Stimulated activated CD4-positive, alpha-beta T cell treated with anti-CD3 and anti-CD28 coated beads, TNF-alpha, amount 100 ng/mL, for 1 hour (primary cell): ENCODE measurements at places on chromosomes 16 and 17.

DNA sequence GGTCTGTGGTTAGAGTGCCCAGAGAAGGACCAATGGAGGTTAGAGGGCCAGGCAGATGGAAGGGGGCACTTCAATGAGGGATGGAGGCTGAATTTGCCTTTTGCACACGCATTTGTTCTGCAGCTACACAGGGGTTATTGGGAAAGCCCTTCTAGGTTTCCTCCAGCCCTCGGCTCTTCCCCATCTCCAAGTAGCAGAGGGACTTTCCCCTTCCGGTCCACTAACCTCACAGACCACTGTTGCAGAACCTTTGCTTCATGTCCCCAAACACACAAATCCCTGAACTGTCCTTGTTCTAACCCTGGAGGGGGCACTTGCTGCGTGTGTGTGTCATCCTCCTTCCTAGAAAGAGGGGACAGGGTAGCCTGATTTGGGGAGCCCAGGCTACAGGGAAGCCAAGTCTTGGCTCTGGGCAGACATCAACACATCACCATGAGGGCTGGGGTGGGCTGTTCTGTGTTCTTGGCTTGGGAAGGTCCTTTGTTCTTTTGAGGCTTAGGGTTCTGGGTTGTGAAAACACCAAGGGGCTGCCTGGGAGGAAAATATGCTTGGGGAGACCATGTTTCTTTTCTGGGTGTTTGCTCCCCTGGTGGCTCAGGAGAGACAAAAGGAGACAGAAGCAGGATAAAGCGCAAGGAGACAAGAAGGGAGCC, 7.3 kb upstream of the NR1D1 start:
- DNase-seq = no peak

- no peak for DNase-seq
Measured at GRCh38 chr17:67052720-67053437, 8.5 kb downstream of the CACNG1 start.

- DNase-seq = peak; percentile 82
Measured at GRCh38 chr17:17206124-17206912, at the start of gene PLD6. Gene PLD6 (minus strand): TSS chr17:17206333. CDS start chr17:17206286, 47 bp downstream.

DNA sequence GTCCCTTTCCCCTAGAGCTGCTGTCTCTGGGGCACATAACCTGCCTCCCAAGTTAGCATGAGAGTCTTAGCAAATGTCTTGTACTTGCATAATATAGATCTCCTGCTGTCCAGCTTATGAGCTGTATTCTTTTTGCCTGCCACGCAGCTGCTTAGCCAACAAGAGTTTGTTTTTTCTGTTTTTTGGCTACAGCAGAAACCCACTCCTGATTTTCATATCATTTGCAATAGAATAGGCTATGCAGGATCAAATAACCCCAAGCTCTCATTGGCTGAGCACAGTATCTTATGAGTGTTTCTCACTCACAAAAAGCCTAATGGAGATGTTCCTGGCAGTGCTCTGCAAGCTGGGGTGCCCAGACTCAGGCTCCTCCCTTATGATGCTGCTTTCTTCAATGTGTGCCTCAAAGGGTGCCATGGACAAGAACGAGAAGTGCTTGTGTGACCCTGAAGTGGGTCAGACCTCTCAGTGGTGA, 23.1 kb downstream of the B9D1 start:
- DNase-seq = no peak

- no peak for DNase-seq
Measured at GRCh38 chr17:80498242-80498919, 22.0 kb upstream of the NPTX1 start.

GRCh38 chr17:54902017-54902416, 1.4 kb downstream of the TOM1L1 start:
- no peak for DNase-seq

DNA sequence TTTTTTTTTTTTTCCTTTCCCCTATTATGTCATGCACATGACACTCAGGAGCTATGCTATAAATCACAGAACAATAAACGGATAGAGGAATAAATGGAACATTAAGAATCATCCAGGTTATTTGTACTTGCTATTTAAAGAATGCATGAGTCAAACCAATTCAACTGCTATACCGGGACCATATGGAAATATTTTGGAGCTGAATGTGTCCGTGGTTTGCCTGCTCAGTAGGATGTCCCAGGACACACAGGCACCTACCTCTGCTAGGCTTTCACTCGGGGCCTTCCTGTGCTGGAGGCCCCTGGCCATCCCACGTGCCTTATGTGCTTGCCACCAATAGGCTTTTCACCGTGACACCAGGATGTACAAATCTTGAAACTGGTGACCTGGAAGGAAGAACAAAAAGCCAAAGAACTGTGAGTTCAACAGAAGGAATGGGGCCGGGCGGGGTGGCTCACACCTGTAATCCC, 15.3 kb upstream of the SEC14L1 start:
- DNase-seq = no peak

DNA sequence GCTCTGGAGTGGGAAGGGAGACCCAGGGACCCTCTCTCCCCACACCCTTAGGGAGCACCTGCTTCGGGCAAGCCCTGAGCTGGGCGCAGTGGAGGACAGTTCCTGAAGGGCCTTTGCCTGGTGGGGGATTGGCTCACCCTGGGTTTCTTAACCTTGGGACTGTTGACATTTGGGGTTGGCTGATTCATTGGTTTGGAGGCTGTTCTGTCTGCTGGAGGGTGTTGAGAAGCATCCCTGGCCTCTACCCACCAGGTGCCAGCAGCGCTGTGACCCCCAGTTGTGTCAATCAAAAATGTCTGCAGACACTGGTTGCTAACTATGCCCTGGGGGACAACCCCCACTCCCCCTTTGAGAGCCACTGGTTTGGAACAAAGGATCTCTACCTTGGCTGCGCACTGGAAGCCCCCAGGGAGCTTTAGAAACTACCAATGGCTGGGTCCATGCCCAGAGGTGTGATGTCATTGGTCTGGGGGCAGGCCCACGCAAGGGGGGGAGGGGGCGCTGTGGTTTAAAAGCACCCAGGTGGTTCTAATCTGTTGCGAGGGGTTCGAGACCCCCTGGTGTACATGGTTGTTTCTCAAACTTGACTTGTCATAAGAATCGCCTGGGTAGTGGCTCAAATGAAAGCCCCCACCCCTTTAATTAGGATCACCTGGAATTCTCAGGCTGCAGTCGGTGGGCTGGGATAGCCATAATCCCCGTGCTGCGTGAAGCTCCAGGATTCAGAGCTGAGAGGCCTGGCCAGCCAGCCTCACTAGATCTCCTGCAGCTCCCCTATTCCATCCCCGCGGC, 151.9 kb upstream of the GSE1 start:
- DNase-seq = no peak

DNA sequence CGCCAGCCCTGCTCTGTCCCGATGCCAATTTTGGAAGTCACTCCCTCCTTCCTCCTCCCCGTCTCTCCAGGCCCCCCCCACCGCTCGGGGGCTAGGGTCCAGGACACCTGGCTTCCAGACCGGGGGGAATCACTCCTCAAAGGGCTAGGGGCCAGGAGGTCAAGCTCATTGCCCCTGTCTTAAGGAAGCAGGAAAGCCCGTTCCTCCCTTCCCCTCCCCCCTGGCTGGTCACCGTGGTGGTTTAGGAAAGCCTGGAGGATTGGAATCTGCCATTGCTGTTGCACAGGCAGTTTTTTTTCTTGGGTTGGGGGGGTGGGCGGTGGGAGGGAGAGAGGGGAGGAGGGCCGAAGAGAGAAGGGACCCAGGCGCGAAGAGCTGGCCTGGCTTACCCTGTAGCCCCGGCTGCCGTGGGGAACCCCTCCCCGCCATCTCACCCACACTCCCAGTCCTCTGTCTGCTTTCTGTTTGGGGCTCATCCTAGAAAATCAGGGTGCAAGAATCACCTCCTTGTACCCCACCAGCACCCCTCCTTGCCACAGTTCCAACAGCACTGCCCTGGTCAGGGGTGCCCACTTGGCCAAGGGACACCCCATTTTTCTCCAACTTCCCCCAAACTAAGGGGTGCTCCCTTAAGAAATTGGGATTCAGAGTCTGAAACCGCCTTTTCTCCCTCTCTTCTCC, 2.9 kb upstream of the BCL6B start:
- no peak for DNase-seq

GRCh38 chr16:85125570-85126393, 13.5 kb upstream of the CIBAR2 start:
- no peak for DNase-seq

DNA sequence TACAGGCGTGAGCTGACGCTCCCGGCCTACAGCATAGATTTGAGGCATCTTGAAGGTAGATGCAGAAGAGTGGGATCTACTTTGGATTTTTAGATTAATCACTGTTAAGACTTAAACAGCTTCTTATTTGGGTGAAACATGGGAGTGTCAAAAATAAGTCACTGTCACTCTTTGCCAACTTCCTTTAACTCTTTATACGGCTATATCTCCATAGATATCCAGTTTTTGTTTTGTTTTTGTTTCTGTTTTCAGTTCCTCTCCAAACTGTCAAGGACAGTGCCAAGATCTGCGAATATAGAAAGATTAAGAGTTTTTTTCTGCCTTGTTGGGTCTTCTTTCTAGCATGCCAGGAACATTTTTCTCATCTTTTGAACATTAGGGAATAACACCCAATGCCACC, 706.1 kb downstream of the WWOX start:
- DNase-seq = no peak

DNA sequence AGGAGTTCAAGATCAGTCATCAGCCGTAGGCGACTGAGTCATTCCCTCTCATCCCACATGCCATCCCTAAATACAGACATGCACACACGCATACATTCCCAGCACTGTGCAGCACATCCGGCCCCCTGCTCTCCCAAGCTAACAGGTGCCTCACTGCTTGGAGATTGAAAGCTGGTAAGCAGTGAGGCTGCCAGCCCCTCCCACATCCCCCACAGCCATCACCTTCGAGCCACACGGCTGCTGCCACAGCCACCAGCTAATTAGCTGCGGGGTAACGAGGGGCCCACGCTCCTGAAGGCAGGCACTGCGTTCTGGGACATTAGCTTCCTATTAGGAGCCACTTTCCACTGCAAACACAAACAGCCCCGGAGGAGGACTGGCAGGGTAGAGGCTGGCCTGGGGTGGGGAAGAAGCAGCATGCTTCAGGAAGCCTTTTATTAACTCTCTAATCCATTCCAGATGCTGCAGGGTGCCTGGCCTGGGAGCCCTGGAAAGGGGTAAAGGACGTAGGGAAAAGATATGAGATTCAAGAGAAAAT, 179.6 kb downstream of the CCT6B start:
- DNase-seq = no peak

DNA sequence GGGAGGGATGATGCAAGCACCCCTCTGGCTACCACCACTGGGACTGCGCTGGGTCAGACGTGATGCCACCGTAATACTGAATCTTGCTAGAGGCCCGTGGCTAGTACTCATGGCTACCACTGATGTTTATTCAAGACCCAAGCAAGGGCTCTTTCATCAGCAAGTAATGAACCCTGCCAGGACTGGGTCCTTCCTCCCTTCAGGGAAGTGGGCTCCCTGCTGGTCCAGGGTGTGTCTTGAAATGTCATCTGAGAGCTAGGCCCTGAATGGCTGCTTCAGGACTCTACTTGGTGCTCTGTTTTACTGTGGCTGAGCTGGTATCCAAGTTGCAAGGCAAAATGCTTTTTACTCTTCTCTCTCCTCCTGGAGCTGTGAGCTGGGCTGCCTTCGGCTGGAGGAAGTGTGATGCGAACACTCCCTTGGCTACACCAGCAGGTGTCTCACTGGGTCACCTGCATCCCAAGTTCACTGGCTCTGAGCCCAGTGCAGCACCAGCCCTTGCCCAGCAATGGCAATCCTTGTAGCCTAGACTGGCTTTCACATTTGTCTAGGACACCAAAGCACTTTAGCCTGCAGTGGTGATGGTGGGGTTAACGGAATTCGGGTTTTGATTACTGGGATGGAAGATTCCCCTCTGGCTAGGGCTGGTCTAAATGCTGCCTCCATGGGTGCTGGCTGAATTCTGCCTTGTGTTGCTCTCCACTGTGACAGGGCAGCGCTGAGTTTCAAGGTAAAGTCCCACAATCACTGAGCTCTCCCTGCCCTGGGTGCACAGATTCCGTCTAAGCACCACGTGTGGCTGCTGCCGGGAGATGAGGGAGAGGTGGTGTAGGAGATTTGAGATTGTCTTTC, 98.6 kb downstream of the USP22 start:
- no peak for DNase-seq

- DNase-seq = no peak
Measured at GRCh38 chr17:16512011-16512410, 20.0 kb upstream of the LRRC75A start.

DNA sequence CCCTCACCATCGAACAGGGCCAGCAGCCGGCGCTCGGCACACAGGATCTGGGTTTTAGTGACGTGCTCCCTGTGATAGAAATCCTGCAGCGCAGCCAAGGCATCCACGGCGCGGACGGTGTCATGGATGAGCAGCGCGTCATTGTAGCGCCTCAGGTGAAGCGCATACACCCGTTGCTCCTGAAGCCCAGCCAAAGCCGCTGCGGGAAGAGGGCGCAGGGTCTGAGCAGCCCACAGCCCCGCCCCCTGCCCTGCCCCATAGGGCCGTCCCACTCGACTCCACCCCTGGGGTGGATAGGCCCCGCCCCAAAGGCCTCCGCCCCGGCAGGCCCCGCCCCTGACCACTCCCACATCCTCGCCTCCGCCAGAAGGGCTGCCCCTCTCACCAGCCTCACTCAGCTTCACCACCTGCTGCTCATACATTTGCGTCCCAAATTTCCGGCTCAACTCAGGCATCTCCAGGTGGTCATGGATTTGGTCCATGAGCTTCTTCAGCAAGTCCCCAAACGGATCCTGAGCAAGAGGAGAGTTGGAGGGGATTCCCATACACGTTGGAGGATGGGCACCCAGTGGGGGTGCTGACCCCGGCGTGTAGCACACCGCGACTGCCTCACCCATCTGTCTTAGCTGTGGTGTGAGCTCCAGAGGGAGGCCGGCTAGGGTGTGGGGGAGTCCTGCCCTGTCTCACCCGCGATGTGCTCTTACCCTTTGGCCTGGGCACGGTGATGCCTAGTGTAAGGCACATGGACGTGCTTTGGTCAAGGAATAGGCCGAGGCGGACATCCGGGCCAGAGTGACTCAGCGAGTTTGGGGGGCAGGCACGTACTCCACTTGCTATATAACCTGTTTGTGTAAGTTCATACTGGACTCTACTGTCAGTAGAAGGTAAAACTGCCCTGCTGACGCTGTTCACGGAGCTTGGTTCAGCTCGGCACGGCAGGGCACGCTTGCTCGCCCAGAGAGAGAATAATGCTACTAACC, 4.6 kb downstream of the DHX58 start:
- peak; percentile 88 for DNase-seq

DNA sequence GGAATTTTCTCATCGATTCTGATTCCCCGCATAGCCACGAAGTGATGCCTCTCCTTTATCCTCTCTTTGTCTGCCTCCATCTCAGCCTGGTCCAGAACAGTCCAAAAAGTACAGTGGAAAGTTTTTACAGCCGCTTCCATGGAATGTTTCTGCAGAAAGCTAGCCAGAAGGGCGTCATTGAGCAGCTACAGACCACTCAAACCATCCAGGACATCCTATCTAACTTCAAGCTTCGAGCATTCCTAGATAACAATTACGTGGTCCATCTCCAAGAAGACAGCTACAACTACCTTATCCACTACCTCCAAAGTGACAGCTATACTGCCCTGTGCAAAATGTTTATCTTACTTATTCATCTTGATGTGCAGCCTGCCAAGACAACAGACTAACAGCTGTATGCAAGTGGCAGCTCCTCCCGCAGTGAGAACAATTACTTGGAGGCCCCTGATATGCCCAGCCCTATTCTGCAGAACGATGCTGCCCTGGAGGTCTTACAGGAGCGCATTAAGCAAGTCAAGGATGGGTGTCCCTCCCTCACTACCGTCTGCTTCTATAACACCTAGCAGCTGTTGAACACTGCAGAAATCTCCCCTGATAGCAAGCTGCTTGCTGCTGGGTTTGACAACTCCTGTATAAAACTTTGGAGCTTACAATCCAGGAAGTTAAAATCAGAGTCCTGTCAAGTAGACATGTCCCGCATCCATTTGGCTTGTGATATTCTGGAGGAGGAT, 38.9 kb downstream of the SLFN12L start:
- no peak for DNase-seq
